Fibroblast of skin of back (primary cell): ENCODE measurements at places on chromosomes 7 and 10.

DNA sequence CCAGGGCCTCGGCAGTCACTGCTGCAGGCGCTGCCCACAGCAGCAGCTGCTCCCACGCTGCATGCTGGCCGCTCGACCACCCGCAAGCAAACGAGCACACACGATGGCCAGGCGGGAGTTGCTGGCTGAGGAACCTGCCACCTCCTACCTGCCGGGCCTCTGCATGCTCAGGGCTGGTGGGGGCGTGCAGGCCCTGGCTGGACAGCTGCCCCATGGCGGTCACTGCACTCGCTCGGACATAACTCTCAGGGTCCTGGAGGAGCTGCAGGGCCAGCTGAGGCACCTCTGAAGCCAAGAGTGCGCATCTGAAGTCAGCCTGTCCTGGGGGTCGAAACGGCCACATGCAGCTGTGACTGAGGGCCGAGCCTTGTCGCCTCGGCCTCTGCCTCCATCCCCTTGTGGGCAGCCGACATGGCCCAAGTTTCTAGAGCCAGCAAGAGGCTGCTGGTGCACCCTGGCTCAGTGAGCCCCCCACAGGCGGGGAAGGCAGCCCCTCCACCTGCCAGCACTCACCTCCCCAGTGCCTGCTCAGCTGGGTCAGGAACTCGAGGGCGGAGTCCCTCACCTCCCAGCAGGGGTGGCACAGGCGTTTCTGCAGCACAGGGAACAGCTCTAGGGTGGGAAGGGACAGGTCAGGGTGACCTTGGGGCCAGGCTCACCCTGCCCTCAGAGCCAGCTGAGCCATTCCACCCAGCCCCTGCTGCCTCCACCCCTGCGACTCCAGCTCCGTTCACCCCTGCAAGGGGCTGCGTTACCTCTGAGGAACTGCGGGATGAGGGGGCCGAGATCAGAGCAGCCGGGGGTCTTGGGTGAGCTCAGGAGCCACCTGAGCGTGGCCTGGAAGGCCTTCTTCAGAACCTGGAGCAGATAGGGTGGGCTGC, 16.1 kb downstream of the BRAT1 start:
- DNase-seq, result no peak

GRCh38 chr7:4042402-4043045, 639.6 kb upstream of the FOXK1 start:
- DNase-seq, result no peak

- DNase-seq, result no peak
Measured at GRCh38 chr7:23105086-23105643, 420 bp upstream of the KLHL7 start.

DNA sequence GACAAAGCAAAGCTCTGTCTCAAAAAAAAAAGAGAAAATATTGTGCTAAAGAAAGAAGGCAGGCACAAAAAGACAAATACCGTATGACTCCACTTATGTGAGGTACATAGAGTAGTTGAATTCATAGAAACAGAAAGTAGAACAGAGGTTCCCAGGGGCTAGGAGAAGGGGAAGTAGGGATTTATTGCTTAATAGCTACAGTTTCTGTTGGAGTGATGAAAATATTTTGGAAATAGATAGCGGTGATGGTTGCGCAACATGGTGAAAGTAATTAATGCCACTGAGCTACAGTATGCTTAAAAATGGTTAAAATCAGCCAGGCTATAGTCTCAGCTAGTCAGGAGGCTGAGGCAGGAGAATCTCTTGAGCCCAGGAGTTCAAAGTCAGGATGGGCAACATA, 18.5 kb upstream of the NPFFR1 start:
- no peak for DNase-seq

- peak; percentile 42 for DNase-seq
Measured at GRCh38 chr7:139695588-139695987, 82.2 kb downstream of the HIPK2 start.

DNA sequence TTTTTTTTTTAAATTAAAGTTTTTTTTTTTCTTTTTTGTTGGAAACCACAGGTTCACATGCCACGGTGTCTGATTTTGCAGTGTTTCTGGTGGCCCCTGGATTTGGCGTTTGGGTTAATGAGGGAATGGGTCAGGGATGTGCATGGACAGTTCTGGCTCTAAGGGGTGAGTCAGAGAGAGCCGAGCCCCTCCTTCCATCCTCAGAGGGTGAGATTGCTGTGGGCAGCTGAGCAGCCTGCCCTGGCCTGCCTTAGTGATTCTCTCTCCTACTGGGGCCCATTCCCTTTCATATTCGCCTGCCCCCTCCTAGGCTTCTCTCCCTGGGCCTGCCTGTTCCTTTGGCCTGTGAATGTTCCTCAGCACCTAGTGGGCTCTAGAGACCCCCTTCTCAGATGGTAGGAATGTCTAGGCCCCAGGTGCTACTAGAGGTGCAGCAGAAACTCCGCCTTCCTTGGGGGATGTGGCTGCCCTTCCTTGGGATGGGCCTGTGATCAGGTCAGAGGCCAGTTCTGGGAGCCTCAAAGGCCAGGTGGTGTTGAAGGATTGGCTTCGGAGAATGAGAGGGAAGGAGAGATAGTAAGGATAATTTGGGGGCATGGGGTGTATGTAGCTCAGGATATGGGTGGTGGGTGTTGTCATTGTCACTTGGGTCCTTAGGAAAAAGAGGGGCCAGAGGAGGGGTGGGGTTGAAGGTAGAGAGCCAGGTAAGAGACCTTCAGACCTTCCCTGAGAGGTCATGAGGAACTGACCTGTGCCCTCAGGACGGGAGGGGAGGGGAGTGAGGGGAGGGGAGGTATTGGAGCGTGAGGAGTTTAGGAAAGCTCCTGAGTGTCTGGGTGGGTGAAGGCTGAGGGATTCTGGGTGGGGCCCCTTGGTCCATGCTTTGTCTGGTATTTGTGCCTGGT, 19.8 kb downstream of the TSPAN14 start:
- DNase-seq, result no peak

- peak; percentile 43 for DNase-seq
Measured at GRCh38 chr10:76998451-76998850, 639.2 kb downstream of the KCNMA1 start.

DNA sequence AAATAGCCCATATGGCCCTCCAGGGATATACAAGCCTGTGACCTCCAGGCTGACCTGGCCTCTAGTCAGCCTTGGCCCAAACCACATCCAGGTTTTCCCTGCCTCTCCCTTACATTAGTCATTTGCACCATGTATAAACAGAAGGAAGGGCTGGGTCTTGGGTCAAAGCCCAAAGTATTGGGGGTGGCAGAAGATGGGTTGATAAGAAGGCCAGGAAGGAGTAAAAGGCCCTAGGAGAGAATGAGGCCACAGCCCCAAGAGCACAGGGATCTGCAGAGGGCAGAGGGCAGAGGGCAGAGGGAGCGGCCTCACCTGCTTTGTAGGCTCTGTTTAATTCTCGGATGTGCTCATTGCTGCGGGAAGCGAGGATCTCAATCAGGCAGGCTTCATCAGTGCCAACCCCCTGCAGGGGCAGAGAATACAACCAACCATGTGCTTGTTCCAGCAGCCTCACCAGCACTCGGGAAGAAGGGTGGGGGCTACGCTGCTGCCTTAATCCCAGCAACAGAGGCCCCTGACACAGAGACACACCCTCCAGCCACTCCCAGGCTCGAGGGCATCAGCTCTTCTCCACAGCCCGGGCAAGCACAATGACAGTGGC, 31.3 kb downstream of the PLAC9 start:
- peak; percentile 54 for DNase-seq

DNA sequence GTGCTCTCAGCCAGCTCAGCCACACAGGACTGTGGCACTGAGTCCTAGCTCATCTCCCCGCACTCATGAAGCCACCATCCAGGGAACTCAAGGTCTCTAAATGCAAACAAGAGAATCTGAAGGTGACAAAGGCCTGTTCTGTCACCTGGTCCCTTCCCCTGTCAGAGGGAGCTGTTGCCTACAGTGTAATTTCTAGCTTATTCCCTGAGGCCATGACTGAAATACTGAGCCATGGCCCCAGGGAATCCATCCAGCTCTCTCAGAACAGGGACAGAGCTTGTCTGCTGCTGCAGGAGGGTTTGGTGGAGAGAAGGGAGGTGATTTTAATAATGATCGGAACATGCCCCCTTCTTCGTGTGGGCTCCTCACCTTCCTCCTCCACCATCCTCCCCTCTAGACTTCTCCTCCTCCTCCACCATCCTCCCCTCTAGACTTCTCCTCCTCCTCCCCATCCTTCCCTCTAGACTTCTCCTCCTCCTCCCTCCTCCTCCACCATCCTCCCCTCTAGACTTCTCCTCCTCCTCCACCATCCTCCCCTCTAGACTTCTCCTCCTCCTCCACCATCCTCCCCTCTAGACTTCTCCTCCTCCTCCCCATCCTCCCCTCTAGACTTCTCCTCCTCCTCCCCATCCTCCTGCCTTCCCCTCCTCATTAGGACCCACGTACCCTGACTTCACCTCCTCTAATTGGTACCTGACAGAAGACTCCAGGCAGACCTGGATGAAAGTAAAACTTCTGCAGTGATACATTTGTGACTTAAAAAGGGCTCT, 338.0 kb upstream of the MKI67 start:
- DNase-seq, result no peak

DNA sequence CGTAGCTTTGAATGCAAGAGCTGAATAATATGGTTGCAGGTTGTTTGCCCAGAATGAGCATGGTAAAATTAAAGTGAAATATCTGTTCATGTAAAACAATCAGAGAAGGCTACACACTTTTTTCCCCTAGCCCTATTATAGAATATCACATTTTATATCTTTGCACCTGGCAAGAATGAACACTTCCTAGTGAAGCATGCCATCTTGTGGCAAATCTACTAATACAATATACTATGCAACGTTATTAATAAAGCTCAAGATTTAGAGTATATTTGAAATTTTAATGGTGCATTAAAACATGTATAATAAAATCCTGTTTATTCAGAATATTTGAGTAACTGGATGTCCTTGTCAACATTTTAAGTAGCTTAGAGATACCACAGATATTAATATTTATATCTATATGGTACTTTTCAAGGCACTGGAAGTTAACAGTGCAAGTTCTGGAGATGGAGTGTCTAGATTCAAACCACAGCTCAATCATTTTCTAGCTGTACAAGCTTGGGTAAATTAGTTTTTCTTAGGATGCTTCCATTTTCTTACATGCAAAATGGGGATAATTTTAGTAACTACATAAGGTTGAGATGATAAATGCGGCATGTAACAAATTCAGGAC, 643.1 kb upstream of the SEMA3D start:
- peak; percentile 22 for DNase-seq

DNA sequence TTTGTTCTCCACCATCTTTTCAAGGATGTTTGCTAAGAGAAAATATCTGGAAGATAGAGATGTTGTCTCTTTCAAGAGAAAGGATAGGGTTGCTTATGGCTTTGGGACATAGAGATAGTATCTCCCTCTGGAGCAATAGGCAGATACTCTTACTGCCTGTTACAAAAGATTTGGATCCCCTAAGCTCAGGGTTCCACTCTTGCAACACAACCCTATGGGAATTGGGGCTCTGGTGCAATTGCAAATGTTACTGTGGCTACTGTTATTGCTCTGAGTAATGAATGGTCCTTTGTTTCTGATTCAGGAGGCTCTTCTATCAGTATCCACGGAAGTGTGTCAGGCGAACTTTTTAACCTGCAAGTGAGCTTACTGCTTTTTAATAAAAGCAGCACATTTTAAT, 88.8 kb downstream of the GPR85 start:
- DNase-seq, result no peak

GRCh38 chr7:156147104-156147503, 334.8 kb upstream of the SHH start:
- DNase-seq, result no peak

- no peak for DNase-seq
Measured at GRCh38 chr7:16774294-16774693, 20.7 kb downstream of the TSPAN13 start.
